ENCODE measurements at places on chromosomes 12 and 14.

DNA sequence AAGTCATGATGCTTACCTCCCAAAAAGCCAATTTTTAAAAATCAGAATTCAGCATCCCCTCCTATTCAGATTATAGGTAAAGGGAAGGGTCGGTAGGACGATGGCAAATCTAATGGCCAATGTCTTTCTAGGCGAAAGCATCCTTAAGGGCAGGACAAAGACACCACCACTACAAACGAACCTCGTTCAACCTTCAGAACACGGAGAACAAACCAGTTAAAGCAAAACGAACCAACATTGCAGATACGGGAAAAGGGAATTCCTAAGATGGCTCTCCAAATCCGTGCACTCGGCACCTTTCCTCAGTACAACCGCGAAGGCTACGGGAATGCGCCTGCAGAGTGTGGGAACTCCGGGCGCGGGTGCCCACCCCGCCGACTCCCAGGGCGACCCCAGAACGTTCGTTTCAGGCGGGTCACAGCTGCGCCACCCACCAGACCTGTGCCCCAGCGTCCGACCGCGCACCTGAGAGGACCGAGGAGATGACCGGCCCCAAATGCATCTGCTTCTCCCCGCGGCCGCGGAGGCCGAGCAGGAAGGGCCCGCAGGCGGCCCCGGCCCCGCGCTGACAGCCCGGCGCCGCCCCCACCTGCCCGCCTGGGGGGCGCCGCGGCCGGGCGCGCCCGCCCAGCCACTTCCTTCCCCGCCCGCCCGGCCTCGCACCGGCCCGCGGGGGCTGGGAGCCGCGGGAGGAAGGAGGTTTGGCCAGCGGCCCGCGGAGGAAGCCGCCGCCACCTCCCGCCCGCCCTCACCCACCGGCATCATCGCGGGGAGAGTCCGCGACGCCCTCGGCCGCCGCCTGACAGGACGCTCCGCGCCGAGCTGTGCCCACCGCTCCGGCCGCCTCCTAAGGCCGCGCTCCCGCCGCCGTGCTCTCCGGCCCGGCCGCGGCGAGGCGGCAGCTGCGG lies 578 bp downstream of the PPP1R13B start:
- peak; percentile 60 for DNase-seq

- peak; percentile 76 for DNase-seq
Observed at GRCh38 chr12:14952299-14952921, 9.0 kb downstream of the ARHGDIB start.

DNA sequence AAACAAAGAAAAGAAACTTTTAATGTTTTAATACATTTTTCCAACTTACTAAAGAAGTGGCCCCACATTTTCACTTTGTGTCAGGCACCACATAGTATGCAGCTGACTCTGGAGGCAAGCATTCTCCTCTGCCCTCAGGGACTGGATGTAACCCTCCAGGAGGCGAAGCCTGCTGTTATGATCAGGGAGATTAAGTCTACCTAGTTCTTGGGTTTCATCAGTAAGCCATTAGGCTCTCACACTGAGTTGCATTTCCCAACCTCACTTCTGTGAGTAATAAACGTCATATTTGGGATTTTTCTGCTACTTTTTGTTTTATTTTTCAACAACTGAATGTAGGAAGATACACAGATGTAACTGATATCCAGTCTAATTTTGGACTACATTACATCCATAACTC lies 101.2 kb upstream of the LRFN5 start:
- no peak for DNase-seq

DNA sequence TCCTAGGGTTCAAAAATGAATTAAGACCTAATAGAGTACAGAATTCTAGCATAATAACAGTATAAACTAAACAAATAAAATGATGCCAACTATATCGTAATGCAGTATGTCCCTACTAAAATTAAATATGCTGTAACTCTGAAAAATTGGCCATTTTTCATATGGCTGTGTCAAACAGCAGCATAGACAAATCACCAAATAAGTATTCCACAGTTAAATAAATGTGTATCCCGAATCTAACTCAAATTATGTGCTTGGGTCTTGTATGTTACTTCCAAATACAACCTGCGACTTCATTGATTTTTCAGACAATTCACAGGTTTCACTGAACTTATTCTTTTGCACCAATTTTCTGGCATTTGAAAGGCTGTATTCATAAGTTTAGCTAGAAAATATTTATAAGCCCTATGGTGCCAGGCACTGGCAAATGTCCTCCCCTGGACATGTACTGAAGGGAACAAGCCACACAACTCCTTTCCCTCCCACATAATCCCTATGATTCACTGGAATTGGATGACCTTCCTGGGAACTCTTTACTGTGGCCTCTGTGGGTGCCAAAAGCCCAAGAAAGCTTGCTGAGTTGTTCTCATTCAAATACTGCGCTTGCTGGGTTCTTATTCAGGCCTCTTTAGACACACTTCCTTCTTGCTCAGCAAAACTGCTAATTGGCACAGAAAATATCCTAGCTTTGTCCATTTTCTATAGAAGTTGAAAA lies 108.8 kb downstream of the KITLG start:
- peak; percentile 75 for DNase-seq

DNA sequence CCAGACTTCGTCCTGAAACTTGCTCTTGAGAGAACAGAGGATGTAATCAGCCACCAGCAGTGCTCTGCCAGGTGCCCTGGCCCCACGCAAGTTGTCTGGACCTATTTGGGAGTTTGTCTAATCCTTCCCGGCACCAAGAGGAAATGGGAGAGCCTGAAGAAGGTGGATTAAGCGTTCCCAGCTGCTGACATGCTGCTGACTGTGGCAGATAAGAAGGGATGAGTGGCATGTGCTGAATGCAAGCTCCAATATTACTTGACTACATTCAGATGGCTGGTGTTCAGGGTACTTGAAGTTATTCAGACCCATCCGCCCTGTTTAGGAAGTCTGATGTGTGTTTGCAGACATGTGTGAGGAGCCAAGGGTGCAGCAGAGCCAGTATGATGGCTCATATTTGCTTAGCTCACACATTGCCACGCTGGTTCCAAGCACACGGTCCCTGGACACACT lies 440.6 kb upstream of the CCDC196 start:
- DNase-seq: peak; percentile 36

DNA sequence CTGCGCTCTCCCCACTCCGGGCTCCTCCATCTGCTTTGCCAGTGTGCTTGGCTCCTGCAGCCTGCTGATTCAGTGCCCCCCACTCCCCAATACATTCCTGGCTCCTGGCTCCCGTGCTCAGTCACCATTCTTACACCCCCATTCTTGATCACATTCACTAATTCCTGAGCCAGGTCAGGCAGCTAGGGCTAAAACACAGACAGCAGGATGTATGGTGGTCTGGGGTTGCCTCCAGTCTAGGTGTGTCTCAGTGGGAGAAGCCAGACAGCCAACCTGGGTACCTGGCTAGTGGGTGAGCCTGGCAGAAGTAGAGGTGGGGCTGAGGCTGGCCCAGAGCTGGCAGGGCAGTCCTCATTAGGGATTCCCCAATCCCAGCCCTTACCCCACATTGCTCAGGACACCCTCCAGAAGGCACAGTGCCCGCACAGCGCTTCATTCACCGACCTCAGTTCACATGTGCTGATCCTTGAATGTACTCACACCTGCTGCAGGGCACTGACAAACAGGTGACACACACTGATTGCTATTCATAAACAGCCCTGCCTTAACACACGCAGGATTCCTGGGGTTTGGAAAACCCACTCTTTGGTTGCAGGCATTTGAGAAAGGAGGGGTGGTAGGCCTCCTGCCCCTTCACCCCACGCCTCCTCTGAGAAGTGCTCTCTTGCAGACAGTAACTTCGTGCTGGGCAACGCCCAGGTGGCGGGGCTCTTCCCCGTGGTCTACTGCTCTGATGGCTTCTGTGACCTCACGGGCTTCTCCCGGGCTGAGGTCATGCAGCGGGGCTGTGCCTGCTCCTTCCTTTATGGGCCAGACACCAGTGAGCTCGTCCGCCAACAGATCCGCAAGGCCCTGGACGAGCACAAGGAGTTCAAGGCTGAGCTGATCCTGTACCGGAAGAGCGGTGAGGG lies 1.7 kb downstream of the KCNH3 start:
- no peak for DNase-seq

GRCh38 chr12:59803735-59804134 lies 207.9 kb downstream of the SLC16A7 start:
- peak; percentile 8 for DNase-seq

DNA sequence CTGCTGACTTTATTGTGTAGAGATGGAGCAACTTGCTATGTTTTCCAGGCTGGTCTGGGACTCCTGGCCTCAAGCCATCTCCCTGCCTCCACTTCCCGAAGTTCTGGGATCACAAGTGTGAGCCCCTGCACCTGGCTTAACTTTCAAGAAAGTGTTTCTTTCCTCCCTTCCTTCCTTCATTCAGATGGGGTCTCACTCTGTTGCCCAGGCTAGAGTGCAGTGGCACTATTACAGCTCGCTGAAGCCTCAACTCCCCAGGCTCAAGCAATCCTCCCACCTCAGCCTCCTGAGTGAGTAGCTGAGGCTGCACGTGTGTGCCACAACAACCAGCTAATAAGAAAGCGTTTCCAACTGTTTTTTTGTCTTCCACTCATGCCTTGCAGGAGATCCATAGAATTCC lies 185.6 kb upstream of the AMIGO2 start:
- no peak for DNase-seq

DNA sequence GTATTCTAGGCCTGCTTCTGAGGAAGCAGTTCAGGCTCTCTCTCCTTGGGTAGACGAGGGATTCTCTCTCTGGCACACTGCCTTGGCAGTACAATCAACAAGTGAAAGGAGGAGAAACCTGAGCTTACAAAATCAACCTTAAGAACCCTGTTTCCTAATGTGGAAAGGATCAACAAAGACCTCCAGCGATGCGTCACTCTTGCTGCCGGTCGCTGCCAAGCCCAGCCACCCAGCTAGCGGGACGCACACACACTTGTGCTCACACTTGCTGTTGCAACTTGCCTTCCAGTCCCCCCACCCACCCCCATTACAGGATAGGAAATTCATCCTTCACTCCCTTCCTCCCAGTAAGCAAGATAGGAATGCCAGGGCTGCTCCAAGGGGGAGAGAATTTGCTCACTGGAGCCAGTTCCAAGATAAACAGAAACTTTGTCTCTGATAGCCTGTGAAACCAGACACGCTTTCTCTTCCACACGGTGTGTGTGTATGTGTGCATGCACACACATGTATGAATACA lies 144.3 kb downstream of the BCL11B start:
- no peak for DNase-seq

DNA sequence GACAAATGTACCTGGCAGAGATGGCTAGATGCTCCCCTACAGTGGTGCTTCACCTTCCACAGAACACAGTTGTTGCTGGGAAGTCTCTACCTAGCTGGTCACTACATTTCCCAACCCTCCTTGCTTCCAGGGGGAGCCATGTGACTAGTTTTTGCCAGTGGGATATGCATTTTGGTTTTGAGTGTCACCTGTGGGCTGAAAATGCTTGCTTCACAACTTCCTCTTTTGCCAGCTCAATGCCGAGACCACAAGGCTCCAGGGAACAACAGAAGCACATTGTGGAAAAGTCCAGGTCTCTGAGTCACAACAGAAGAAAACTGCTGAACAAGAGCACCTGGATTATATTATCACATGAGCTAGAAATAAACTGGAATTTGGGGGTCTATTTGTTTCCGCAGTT lies 48.5 kb upstream of the ARHGAP5 start:
- DNase-seq: peak; percentile 41

GRCh38 chr12:94488463-94488862 lies 28.8 kb upstream of the CEP83 start:
- DNase-seq: no peak

DNA sequence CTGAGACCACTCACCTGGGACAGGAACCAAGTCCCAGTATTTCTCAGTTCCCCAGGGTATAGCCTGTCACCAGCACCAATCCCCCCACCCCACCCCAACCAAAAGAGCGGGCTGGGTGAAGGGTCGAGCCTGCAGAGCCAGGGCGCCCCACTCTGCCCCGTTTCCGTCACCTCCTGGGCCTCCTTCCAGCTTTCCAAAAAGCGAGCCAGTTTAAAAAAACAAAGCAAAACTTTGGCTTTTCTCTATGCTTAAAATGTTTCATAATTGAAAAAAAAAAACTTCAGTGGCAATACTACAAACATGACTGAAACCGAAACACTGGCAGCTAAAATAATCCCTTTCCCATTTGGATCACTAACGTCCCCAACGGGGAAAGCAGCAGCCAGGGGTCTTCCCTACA lies 7.5 kb downstream of the CAMKK2 start:
- DNase-seq: no peak

GRCh38 chr14:71166180-71166837 lies 259.1 kb downstream of the PCNX1 start:
- DNase-seq: peak; percentile 86

GRCh38 chr12:2613326-2614073 lies 181.3 kb upstream of the FKBP4 start:
- peak; percentile 94 for DNase-seq
